ENCODE measurements at places on chromosomes 3 and 15.

- peak; percentile 74 for DNase-seq
Observed at GRCh38 chr3:157122116-157122515, 37.8 kb downstream of the CCNL1 start.

DNA sequence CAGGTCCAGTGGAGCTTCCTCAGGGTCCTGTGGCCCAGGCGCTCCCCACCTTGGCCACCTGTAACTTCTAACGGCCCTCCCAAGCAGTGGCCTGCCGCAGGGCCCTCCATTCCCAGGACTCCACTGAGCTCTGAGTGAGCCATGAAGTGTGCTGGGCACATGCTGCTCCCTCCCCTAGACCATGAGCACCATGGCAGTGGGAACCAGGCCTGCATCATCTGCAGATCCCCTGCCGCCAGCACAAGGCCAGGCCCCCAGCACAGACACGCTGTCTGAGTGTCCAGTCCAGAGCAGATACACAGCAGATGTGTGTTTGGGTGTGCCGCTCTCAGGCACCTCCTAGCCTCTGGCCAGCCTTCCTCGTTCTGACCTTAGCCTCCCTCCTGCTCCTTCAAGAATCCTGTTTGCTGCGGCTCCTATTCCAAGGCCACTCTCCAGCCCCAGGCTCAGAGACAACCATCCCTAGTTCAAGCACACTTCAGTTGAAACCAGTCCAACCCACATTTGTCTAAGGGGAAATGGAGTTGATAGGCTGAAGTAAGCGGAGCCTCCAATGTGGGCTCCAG, 7.0 kb upstream of the KLF15 start:
- DNase-seq: no peak

DNA sequence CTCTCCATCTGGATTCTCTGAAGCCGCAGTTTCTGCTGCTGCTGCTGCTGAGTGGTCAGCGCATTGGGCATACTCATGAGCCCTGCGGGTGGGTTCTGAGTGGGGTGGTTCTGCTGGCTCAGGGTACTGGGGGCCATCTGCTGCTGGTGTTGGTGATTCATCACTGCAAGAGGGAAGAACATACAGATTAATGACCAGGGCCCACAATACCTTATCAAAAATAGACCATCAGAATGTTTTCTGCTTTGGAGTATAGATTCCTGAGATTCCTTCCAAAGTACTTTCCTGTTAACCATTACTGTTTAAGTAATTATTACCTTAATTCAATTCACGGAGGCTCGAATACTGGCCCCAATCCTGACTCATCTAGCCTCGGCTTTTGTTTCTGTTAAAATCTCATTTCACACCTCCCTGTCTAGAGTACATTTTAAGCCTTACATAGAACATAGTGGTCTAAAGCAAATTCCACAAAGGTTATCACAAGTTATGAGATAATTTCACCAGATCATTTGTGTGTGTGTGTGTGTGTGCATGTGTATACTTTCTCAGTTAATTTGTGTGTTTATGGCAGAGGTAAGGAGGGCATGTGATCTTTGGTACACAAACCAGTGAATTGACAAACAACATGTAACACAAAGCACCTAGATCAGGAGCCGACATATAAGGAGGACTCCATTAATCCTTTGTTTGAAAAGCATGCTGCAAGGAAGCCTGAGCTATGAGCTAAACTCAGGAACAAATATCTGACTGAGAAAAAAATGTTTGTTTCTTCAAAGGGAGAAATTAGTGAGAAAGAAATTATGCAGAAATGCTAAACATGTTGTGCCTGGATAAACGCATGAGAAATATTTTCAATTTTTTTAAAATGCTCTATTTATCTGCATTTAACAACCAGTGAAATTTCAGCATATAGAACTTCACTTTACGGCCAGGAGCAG, 68.1 kb downstream of the TM4SF4 start:
- peak; percentile 74 for DNase-seq

DNA sequence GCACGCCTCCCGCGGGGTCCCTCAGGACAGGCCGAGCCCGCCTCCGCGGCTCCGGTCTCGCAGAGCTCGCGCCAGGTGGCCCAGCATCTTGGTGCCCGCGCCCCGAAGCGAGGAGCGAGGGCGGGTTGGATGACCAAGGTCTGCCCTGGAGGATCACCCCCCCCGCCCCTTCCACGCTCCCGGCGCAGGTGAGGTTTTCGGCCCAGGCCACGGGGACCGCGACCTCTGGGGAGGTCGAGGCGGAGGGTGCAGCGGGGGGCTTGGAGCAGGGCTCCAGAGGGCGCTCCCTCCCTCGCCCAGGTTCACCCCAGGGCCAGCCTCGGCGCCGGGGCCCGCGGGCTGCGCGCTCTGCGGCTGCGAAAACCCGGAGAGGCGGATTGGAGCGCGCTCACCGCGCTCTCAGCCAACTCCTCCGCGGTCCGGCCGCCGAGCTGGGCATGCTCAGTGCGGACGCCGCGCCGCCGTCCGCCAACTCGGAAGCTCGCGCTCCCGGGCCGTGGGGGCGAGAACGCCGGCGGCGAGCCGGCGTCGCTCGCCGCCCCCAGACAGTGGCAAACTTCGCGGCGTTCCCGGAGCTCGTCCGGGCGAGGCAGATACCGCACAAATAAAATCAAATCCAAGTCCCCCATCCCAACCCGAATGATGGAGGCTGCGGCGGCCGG, at the start of gene MED12L:
Gene MED12L (plus strand): TSS at position 438 of the 662 bp plus-strand sequence. CDS start 1,263 bp downstream, outside the sequence.
- DNase-seq: peak; percentile 88

DNA sequence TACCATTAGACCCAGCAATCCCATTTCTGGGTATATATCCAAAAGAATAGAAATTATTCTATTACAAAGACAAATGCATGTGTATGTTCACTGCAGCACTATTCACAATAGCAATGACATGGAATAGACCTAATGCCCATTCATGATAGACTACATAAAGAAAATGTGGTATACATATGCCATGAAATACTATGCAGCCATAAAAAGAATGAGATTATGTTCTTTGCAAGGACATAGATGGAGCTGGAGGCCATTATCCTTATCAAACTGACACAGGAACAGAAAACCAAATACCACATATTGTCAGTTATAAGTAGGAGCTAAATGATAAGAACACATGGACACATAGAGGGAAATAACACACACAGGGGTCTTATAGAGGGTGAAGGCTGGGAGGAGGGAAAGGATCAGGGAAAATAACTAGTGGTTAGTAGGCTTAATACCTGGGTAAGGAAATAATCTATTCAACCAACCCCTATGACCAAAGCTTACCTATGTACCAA, 366.8 kb downstream of the EDEM1 start:
- DNase-seq: no peak

DNA sequence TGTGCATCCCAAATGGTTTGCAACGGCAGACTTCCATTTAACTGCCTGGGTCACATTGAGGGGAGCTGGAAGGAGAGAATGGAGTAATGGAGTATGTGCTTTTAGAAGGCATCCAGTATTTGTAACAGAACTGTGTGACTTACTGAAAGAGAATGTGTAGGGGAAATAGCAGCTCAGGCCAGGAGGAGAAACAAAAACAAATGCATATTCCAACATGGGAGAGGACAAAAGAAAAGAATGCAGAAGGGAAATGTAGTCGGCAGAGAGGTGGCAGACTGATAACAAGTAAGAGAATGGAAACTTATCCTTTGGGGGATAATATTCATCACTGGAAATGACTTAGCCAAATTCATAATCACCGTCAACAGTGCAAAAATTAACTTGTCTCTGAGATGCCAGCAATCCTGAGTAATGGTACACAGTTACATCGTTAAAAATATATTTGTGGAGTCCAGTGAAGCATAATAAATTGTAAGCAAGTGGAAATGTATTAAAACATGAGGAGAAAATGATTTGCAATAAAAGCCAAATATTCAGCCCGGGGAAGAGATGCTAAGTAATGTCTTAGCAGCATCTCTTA, 294.9 kb upstream of the SGO1 start:
- no peak for DNase-seq

GRCh38 chr15:94079459-94079858, 151.9 kb upstream of the MCTP2 start:
- no peak for DNase-seq

- DNase-seq: no peak
Observed at GRCh38 chr3:171768281-171768900, 41.9 kb downstream of the PLD1 start.

DNA sequence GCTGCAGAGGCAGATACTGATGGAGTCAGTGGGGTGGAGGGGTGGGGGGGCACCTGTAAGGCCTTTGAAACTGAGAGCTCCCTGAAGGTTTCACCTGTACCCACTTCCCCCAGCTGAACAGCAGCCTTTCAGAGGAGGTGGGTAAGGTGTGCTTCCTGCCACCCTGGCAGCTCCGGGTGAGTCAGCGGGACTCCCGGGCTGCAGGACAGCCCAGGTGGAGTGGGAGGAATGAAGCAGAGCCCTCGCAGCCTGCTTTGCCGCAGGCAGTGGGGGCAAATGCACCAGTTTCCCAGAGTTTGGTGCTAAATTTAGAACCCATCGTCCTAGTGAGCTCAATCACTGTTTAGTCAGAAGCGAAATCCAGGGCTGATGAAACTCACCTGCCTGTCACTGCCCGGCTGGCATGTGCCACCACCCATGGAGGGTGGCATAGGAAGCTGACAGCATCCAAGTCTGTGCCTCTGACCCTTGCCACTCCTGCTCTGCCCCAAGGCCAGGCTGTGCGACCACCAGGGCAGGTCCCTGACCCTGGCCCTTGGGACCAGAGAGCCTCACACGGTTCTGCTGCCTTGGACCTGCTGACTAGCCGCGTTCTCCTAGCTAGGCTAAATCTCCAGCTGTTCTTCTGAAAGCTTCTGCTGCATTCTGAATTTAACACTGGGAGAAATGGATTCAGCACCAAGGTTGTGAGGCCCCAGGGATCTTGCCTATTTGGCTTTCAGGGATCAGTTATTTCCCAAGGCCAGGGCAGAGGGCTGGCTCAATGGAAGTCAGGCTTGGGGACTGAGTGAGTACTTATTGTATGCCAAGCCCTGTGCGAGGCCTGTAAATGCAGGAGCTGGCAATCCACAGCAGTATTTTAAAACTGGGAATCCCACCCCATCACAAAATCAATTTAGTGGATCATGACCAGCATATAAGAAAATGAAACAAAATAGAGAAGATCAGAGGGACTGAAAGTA, 67.3 kb upstream of the RASGRF1 start:
- peak; percentile 61 for DNase-seq

GRCh38 chr15:26311710-26312236, 448.6 kb upstream of the ATP10A start:
- no peak for DNase-seq

Measured in Calu3 (cell line).